ENCODE measurements at places on chromosomes 4 and X.

DNA sequence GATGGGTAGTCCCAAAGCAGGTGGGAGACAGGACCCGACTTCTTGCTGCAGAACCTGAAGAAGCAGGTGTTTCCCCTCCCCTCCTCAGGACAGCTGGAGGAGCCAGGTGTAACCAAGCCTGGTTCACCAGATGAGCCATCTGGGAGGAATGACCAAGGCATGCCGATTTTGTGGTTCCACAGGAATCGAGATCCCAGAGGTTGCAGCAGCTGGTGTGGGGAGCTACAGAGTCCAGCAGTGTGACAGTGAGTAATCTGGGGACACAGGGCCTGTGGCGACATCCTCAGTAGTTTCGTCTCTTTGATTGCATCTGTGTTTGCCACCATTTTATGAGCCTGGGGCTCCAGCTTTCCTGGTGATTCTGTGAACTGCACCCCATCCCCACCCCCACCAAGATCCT is 2.6 kb upstream of the NDP start:
- DNase-seq: no peak

DNA sequence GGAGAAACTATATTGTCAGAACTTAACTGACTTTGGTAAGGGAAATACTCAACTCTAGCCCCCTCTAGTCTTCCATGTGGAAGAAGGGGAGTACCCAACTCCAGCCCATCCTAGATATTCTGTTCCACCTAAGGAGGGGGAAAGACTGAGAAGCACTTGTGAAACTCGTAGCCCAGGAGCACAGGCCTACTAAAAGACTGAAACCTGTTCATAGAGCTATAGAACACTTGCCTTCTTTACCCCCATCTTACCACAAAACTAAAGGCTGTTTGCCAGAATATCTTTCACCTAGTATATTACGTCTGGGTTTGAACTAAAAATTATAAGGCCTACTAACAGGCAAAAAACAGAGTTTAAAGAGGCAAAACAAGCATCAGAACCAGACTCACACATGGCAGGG is 15.5 kb downstream of the CLDN22 start:
- DNase-seq: no peak

DNA sequence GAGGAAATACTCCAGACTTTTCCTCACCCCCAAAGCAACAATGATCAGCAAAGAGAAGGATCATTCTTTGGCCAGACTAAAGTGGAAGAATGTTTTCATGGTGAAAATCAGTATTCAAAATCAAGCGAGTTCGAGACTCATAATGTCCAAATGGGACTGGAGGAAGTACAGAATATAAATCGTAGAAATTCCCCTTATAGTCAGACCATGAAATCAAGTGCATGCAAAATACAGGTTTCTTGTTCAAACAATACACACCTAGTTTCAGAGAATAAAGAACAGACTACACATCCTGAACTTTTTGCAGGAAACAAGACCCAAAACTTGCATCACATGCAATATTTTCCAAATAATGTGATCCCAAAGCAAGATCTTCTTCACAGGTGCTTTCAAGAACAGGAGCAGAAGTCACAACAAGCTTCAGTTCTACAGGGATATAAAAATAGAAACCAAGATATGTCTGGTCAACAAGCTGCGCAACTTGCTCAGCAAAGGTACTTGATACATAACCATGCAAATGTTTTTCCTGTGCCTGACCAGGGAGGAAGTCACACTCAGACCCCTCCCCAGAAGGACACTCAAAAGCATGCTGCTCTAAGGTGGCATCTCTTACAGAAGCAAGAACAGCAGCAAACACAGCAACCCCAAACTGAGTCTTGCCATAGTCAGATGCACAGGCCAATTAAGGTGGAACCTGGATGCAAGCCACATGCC is 89.7 kb downstream of the TET2 start:
- DNase-seq: no peak

- peak; percentile 33 for DNase-seq
Observed at GRCh38 chr4:61741327-61742096, 541.4 kb downstream of the ADGRL3 start.

GRCh38 chr4:88969746-88970145 is 87.2 kb downstream of the FAM13A start:
- DNase-seq: no peak

GRCh38 chr4:161183729-161184128 is 980.1 kb downstream of the FSTL5 start:
- no peak for DNase-seq

GRCh38 chr4:15575966-15576365 is 79.2 kb downstream of the FBXL5 start:
- DNase-seq: no peak

GRCh38 chrX:87397103-87397886 is 120.3 kb upstream of the KLHL4 start:
- peak; percentile 1 for DNase-seq

DNA sequence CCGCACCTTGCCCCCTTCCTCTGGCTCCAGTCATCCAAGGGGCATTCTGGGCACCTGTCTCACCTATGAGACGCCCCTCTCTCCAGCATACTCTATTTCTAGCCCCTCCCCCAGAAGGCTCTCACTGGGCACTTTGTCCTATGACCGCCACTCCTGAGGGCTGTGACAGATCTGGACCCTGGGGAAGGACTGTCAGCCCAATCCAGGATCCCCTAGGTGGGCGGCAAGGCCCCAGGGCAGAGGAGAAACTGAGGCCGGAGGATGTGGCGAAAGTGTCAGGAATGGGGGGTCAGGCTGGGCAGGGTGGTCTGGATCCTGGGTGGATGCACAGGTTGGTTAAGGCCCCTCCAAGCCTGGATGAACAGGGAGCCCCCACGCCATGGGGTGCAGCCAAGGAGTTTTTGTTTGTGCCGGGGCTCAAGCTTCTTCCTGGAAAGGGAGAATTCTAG is 16.2 kb upstream of the NAT8L start:
- no peak for DNase-seq

DNA sequence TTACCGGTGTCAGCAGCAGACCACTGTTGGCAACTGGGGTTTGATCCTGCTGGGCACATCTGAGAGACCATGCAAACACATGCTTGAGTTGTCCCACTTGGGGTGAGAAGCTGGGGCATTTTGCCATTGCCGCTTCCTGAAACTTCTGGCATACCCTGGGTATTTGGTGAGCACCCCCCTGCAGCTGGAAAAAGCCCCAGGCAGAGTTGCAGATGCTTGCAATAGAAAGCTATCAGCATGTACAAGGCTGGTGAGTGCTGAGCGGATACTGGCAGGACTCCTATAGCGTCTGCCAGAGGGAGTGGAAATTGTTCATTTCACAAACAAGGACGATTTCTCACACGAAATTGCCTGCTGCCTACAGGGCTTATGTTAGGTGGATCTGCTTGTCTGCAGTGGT is 32.3 kb downstream of the SUPT20HL1 start:
- DNase-seq: peak; percentile 66

GRCh38 chr4:16158504-16158852 is 67.8 kb downstream of the TAPT1 start:
- DNase-seq: no peak

DNA sequence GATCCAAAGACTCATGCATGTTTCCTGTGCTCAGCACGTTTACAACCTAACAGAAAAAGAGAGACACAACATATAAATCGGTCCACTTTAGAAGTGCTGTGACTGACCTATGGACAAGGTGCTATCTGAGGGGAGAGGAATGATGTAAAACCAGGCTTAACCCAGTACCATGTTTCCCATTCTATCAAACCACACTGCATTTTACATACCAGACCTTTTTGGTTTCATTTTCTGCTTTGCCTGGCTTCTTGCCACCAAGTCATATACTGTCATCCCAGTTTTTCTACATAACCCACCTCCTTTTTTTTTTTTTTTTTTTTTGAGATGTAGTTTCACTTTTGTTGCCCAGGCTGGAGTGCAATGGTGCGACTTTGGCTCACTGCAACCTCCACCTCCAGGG is 82.2 kb downstream of the KLF8 start:
- DNase-seq: no peak

GRCh38 chr4:79147251-79147650 is 178.6 kb downstream of the NAA11 start:
- no peak for DNase-seq

- DNase-seq: no peak
Observed at GRCh38 chr4:15744016-15744545, 34.0 kb upstream of the CD38 start.

GRCh38 chrX:20481632-20482031 is 214.9 kb upstream of the RPS6KA3 start:
- no peak for DNase-seq

- no peak for DNase-seq
Observed at GRCh38 chrX:152640034-152640818, 2.5 kb downstream of the GABRQ start.

GRCh38 chrX:2781698-2782097 is 29.9 kb downstream of the XG start:
- DNase-seq: no peak

GRCh38 chr4:87219632-87220093 is 755 bp downstream of the KLHL8 start:
- DNase-seq: peak; percentile 55

- DNase-seq: no peak
Observed at GRCh38 chr4:55758570-55758969, 61.0 kb upstream of the EXOC1L start.

DNA sequence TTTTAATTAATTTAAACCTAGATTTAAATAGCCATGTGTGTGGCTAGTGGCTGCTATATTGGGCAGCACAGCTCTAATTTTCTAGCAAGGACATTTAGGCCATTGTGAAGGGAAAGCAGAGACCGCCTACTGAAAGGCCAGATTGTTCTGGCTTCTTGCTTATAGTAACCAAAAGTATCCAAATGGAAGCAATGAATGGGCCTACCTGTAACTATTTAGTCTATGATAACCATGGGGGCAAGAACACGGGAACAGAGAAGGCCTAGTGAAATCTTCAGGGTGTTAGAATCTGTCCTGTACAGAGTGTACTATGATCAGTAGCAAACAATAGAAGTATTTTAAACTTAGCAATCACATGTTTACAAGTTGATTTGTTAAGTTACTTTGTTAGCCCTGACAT is 16.5 kb upstream of the HPRT1 start:
- DNase-seq: no peak

DNA sequence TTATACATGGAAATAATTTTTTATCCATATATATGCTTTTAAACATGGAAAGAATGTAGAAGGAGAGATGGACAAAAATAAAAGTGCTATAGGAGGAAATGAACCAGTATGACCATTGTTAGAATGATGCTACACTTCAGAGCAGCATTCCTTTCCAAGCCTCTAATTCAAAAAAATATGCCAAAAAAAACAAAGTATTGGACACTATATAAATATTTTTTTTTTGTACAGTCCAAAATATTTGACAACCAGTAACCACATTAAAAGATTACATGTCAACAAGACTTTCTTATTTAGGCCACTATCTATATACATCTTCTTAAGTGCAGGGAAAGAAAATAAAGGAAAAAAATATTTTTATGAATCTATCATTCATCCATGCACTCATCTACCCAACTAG is 198.6 kb downstream of the LRBA start:
- DNase-seq: peak; percentile 61

GRCh38 chr4:36549252-36549651 is 267.8 kb downstream of the DTHD1 start:
- DNase-seq: no peak

DNA sequence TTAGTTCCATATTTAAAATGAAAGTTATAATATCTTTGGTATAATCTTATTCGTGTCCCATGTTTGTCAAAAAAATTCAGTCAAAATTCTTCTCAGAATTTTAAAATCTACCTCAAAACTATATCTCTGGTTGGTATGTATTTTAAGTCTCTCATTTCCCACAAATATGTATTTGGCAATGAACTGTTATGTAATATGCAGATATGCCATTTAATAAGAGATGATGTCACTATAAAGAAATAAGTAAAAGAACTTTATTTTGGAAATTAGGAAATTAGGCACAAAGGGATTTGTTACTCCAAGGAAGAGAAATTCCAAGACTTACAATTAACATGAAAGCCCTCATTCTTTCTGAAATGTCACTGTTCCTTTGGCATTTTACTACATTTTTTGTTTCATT is 15.3 kb downstream of the SNCA start:
- no peak for DNase-seq

DNA sequence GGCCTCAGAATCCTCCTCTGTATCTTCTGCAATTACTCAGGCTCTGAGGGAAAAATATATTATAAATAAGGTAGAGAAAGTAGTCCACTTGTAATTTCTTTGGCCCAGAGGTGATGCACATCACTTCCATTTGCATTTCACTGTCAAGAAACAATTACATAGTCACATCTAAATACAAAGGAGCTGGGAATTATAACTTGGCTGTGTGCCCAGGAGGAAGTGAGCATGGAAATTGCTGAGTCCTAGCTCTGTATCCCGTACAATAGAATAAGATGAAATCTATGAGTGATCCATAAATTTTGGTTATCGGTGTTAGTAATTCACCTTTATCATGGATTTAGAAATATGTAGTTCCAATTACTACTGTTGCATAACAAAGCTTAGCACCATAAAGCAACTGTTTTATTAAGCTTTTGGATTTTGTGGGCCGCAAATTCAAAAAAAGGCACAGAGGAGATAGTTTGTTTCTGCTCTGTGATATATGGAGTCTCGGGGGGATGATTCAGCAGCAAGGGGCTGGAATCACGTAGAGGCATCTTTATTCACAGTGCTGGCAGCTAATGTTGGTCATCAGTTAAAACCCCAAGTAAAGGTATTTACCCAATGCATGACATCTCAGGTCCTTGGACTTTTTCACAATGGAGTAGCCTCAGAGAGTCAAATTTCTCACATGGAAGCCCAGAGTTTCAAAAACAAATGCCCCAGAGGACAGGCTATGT is 241.4 kb upstream of the GALNT7 start:
- DNase-seq: no peak

DNA sequence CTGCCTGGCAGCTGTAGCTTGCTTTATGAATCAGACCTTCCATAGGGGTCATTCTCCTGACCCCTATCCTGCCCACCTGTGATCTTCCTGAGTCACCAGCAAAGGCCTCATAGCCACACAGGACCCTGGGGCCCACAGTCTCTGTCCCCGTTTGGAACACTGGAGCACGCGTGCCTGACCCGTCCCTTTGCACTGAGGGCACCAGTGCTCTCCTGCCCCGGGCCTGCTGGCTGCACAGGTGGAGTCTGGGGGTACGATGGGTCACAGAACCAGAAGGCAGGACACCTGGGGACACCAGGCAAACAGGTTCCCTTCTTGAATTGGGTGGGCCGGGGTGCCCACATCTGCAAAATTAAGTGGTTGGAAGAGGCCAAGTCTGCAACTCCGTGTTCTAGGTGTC is 97.2 kb downstream of the CPZ start:
- DNase-seq: no peak

Data from cardiac fibroblast (primary cell).